SK-MEL-5 (cell line): ENCODE measurements at places on chromosomes 5 and 9.

DNA sequence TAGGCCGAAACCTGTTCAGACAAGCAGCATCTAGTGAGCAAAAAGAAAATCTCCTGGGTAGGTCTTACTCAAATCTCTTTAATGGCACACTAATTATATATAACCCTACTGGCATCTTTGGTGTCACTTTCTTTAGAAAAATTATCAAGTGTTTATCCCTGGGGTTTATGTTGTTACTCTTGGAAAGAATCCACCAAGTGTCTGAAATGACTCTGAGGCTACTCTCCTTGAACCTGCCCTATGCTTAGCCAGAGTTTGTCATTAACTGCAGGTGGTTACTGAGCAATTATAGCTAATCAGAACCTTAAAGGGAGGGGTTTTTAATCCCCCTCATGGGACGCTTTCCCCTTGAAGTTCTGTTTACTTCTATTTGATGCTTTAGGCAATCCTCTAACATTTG, 381.9 kb downstream of the PLK2 start:
- no peak for DNase-seq

GRCh38 chr5:65359981-65360380, 121.7 kb downstream of the ADAMTS6 start:
- DNase-seq: no peak

GRCh38 chr9:14455243-14455642, 141.3 kb upstream of the NFIB start:
- no peak for DNase-seq

DNA sequence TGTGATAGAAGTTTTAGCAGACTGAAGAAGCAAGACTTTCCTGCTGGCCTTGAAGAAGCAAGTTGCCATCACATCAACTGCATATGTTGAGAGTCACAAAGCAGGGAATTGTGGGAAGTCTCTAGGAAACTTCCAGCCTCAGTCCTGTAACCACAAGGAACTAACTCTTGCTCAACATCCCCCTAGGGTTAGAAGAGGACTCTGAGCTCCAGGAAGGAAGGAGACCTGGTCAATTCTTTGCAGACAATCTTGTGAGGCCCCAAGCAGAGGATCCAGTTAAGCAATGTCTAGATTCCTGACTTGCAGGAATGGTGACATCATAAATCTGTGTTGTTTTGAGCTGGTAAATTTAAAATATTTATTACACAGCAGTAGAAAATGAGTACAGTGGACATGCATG, 18.6 kb upstream of the ZNF366 start:
- peak; percentile 43 for DNase-seq

- no peak for DNase-seq
Observed at GRCh38 chr9:30235068-30235467, 2149.4 kb upstream of the ACO1 start.

DNA sequence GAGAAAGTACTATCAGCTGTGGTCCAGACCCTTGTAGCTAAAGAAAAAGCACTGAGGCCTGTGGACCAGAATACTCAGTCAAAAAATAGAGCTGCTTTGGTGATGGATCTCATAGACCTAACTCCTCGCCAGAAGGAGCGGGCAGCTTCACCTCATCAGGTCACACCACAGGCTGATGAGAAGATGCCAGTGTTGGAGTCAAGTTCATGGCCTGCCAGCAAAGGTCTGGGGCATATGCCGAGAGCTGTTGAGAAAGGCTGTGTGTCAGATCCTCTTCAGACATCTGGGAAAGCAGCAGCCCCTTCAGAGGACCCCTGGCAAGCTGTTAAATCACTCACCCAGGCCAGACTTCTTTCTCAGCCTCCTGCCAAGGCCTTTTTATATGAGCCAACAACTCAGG, 8.9 kb downstream of the RAB24 start:
- no peak for DNase-seq

- DNase-seq: no peak
Observed at GRCh38 chr5:134608555-134608954, 24.1 kb downstream of the SAR1B start.
